Peyer's patch (tissue), 4 donors: ENCODE measurements at places on chromosomes 12 and 14. TPM values are rescaled to one million over a fixed set of nuclear protein-coding genes. Genes with fewer than 3 reads are reported as not detected.

NXPH4 gene
- total RNA-seq, result not detected

RILPL2 gene
- total RNA-seq, result 2.8 TPM

BEGAIN gene
- 6.6 TPM for total RNA-seq

SLC10A1 gene
- total RNA-seq, result not detected

GRCh38 chr14:73752297-73752992 is 38.3 kb upstream of the PNMA1 start:
- H3K36me3 ChIP-seq, result no peaks in the 10 kb centered on the region
- peaks cover 99% of the 10 kb centered on the region for H3K4me1 ChIP-seq
- DNase-seq, result peak; percentile 78
- H3K4me3 ChIP-seq, result no peak overlapping the region

DNA sequence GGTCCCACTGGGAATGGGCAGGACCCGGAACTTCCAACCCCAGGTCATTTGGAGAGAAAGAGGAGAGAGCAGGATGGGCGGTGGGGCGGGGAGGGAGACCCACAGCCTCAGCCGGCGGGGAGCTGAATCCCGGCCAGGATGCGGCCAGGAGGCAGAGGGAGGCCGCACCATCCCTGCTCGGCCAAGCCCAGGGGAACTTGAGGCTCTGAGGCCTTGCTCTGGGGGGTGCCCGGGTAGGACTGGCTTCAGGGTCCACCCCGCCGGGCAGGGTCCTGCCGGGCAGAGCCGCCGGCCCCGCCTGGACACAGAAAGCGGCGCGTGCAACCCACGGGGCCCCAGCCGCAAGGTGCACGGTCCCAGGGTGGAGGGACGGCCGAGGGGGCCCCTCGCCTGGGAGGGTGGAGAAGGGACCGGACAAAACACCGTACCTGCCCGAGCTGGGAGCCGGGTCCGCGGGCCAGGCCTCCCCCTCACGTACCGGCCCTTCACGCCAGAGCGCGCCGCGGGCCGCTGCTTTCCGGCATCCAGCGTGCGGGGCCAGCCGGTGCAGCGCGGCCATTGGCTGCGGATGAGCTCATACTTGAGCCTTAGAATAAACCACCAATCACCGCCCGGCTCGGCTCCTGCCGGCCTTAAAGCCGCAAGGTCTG is at the start of gene RPS6KL1:
RPS6KL1 (minus strand) TSS at position 509 of the 650 bp plus-strand sequence. CDS start 1,719 bp downstream, outside the sequence.
- H3K4me1 ChIP-seq, result no peaks in the 10 kb centered on the region
- DNase-seq, result peak; percentile 89
- no peaks in the 10 kb centered on the region for H3K27me3 ChIP-seq
- no peak within 1 kb of the TSS for H3K27ac ChIP-seq
- no peaks in the 10 kb centered on the region for H3K36me3 ChIP-seq
- peak within 1 kb of the TSS; percentile 67 for H3K4me3 ChIP-seq

DNA sequence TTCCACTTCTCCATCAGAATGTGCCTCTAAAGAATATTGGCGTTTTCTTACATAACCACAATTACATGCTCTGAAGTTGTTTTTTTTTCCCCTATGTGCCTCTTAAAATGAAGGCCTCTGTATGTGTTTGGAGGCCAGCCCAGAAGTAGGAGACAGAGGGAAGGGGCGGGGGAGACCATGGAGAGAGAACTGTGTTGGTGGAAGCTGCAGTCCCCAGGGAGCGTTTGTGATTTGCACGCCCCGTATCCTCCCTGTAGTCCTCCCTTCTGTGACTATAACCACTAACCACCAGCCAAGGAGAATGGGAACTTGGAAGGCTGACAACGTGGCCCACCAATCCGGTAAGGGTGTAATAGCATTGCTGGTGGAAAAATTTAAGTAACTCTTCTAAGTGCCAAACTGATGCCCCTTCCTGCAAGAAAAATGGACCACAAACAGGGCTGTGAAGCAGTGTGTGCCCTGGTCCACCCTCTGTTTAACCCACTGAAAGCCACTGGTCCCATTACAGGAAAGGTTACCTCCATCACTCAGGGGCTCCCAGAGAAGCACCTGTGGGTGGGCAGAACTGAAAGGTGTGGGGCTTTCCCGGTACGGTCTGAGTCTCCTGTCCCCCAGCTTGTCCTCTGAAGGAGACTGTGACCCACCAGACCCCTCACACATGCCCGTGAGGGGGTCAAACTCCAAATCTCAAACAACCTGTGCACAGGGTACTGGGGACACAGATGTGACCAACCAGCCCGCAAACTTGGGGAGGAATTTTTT is 36.8 kb downstream of the CCDC88C start:
- no peak overlapping the region for H3K27ac ChIP-seq
- no peaks in the 10 kb centered on the region for H3K27me3 ChIP-seq
- no peaks in the 10 kb centered on the region for H3K4me1 ChIP-seq

DNA sequence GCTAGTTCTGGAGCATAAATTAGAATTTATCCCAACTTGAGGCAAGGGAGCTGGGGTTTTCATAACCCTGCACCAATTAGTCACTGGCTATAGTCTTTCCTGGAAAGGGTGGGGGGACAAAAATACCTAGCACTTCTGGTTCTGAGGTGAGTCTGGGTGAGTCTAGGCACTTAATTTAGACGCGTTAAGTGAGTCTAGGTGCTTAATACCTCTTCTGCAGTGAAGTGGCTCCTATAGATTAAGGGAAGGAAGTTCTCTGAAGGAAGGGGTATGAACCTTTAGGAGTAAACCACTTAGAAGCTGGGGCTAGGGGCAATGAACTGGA is 251.7 kb downstream of the EFCAB11 start:
- H3K4me1 ChIP-seq, result peaks cover 6% of the 10 kb centered on the region
- H3K36me3 ChIP-seq, result no peaks in the 10 kb centered on the region
- H3K27me3 ChIP-seq, result no peaks in the 10 kb centered on the region
- no peak for DNase-seq

- H3K4me1 ChIP-seq, result no peaks in the 10 kb centered on the region
- H3K36me3 ChIP-seq, result no peaks in the 10 kb centered on the region
- DNase-seq, result peak; percentile 91
- H3K27me3 ChIP-seq, result no peaks in the 10 kb centered on the region
Observed at GRCh38 chr12:143964-144649, 69.8 kb downstream of the SLC6A12 start.

- H3K27me3 ChIP-seq, result no peaks in the 10 kb centered on the region
- H3K36me3 ChIP-seq, result no peaks in the 10 kb centered on the region
- H3K4me3 ChIP-seq, result peak overlapping the region; percentile 65
- no peaks in the 10 kb centered on the region for H3K4me1 ChIP-seq
- DNase-seq, result peak; percentile 46
Observed at GRCh38 chr14:64337888-64338615, 43.9 kb upstream of the ESR2 start.

- H3K36me3 ChIP-seq, result no peaks in the 10 kb centered on the region
- no peak overlapping the region for H3K4me3 ChIP-seq
- DNase-seq, result peak; percentile 34
- H3K27ac ChIP-seq, result no peak overlapping the region
- H3K4me1 ChIP-seq, result peaks cover 4% of the 10 kb centered on the region
- H3K27me3 ChIP-seq, result no peaks in the 10 kb centered on the region
Observed at GRCh38 chr12:6285063-6285477, 25.4 kb upstream of the PLEKHG6 start.
